Stimulated activated CD4-positive, alpha-beta T cell treated with anti-CD3 and anti-CD28 coated beads, Interleukin-2, amount 100 ng/mL, for 48 hours (primary cell): ENCODE measurements at places on chromosomes 11 and 22.

GRCh38 chr11:17718510-17718962 lies 835 bp upstream of the MYOD1 start:
- no peak for DNase-seq

- no peak for DNase-seq
Observed at GRCh38 chr22:36289406-36289870, 36.5 kb downstream of the APOL1 start.

GRCh38 chr11:73902303-73902702 lies 25.5 kb downstream of the PAAF1 start:
- no peak for DNase-seq

GRCh38 chr11:92131289-92131865 lies 93.2 kb upstream of the FAT3 start:
- no peak for DNase-seq

DNA sequence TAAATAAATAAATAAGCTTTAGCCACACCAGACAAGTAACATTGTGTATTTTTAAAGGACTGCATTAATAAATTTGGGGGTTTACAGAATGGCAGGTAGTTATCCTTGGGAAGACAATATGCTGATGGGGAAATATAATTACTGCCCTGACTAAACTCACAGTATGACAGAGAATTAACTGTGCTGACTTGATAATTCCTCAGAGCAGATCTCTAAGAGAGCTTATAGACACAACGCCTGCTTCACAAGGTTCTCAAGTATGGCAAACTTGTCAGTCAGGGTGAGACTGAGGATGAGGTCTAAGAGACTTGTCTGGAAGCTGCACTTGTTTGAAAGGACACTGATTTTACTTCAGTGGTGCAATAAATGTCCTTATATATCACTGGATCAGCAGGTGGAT lies 3.3 kb downstream of the OR51B4 start:
- DNase-seq, result no peak

DNA sequence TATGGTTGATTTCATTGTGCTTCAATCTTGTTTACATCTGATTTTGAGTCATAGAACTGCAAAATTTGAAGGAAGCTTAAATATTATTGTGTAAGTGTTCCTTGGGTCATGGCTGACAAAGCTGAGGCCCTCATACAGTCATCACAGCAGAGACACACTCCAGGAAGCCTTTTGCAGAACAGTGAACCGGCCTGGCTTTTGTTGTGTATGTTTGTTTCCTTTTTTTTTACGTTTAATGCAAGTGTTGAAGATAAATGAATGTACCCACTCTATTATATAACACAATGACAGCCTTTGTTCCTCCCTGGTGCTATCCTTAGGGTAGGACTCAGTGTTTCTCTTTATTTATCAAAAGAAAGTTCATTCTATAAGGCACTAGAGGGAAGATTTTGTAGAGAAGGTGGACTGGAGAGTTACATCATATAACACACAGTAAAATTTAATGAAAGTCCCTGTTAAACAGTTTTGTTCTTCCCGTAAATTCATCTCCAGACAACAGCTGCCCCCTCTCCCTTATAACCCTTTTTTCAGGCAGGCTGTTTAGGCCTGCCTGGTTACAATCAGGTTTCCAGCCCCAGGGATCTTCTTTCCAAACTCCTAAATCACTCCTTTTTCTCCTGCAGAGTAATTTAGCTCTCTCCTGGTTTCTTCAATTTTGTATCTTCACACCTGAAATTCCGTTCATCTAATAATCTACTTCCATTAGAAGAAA lies 34.3 kb upstream of the CSTF3 start:
- DNase-seq, result no peak

GRCh38 chr11:1691026-1691877 lies 5.7 kb upstream of the KRTAP5-6 start:
- no peak for DNase-seq
